ENCODE measurements at places on chromosomes 6 and 20. TPM values are rescaled to one million over a fixed set of nuclear protein-coding genes. Genes with fewer than 3 reads are reported as not detected.

NCOA5 gene
- polyA plus RNA-seq: 8.5 TPM

IDH3B gene
- 104 TPM for polyA plus RNA-seq

KIAA1755 gene
- 31.9 TPM for polyA plus RNA-seq

PGM3 gene
- polyA plus RNA-seq: 5.8 TPM

BPIFB4 gene
- polyA plus RNA-seq: not detected

OVOL2 gene
- 3.1 TPM for polyA plus RNA-seq

TREM1 gene
- polyA plus RNA-seq: not detected

DNAH8 gene
- polyA plus RNA-seq: under 0.01 TPM

RAET1E gene
- 1.7 TPM for polyA plus RNA-seq

FAXC gene
- polyA plus RNA-seq: 2.5 TPM

GSTA3 gene
- polyA plus RNA-seq: not detected

MYMX gene
- polyA plus RNA-seq: 1.3 TPM

CDS2 gene
- polyA plus RNA-seq: 21.3 TPM

PABPC1L gene
- 77.2 TPM for polyA plus RNA-seq

GPX5 gene
- not detected for polyA plus RNA-seq

- no peaks in the 10 kb centered on the region for H3K4me1 ChIP-seq
- H3K36me3 ChIP-seq: peaks cover 2% of the 10 kb centered on the region
- DNase-seq: no peak
- H3K27ac ChIP-seq: no peak overlapping the region
These were observed 120.5 kb downstream of the NCOA3 start for GRCh38 chr20:47622118-47622665.

GRCh38 chr20:4053071-4053919 is 37.9 kb upstream of the RNF24 start:
- no peaks in the 10 kb centered on the region for H3K27me3 ChIP-seq
- no peaks in the 10 kb centered on the region for H3K36me3 ChIP-seq
- no peak for DNase-seq
- H3K27ac ChIP-seq: no peak overlapping the region

- no peaks in the 10 kb centered on the region for H3K36me3 ChIP-seq
- no peaks in the 10 kb centered on the region for H3K4me1 ChIP-seq
- no peaks in the 10 kb centered on the region for H3K27me3 ChIP-seq
- H3K4me3 ChIP-seq: peak overlapping the region; percentile 2
These were observed 984 bp downstream of the TNFRSF21 start for GRCh38 chr6:47308552-47309290.

- no peaks in the 10 kb centered on the region for H3K36me3 ChIP-seq
- H3K27ac ChIP-seq: no peak overlapping the region
These were observed 101.1 kb downstream of the YTHDF1 start for GRCh38 chr20:63114693-63115311.

DNA sequence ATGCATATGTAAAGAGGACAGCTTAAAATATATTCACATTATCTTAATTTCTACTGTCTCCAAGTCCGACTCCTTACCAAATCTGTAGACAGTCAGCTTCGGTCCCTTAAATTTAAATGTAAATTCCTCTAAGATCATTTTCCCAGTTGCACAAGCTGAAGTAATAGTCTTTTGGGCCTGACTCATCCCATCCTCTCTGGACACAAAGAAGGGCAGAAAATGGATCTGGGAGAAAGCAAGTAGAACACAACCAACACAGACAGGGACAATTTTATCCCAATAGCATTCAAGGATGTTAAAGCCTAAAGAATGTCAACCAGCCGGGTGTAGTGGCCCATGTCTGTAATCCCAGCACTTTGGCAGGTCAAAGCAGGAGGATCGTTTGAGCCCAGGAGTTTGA is 228.3 kb downstream of the ARHGAP18 start:
- H3K4me1 ChIP-seq: no peaks in the 10 kb centered on the region
- peaks cover 5% of the 10 kb centered on the region for H3K36me3 ChIP-seq
- DNase-seq: no peak
- no peak overlapping the region for H3K27ac ChIP-seq

DNA sequence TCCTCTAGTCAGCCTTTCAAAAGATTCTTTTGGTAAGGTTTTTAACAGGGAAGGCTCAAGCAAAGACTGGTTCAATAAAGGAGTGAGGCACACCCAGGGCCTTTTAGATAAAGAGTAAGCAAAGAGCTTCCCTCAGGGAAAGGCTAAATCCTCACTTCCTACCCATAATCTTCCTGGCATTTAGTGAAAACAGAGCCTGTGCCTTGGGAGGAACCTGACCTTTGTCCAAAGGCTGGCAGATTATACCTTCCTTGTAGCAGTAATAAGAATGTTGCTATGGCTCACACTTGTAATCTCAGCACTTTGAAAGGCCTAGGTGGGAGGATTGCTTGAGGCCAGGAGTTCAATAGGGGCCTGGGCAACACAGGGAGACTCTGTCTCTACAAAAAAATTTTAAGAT is 280.1 kb upstream of the PLCB4 start:
- H3K4me3 ChIP-seq: no peak overlapping the region
- no peaks in the 10 kb centered on the region for H3K36me3 ChIP-seq
- DNase-seq: no peak
- H3K27me3 ChIP-seq: no peaks in the 10 kb centered on the region

DNA sequence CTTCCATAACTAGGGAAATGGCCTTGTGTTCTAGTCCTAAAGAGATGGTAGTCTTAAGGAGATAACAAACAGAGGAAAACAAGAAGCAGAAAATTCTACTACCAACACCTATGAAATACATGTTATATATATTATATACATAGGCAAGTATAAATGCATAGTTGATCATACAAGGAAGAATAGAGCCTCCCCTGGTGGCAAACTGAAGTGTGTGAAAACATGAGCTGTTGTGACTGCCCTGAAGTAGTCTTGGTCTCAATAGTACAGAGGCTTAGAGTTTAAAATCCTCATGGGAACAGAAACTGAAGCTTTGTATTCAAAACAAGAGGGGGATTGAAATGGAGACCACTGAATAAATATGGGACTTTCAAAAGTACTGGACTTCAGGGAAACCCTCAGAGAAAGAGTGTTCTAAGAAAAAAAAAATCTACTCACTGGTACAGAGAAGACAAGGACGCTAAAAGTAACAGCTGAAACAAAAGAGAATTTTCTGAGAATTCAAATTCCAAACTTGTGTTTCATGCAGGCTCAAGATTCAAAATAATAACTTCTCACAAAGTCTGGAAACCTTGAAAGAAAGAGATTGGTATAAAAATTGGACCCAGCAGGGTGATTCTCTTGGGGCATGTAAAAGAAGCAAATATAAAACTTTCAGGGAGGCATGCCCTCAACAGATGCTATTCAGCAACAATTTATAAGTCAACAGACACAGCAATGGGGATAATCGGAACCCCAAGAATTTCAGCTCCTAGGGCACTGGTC is 59.7 kb upstream of the SAMD3 start:
- H3K27me3 ChIP-seq: no peaks in the 10 kb centered on the region
- H3K27ac ChIP-seq: no peak overlapping the region
- no peaks in the 10 kb centered on the region for H3K4me1 ChIP-seq
- no peak for DNase-seq
- no peaks in the 10 kb centered on the region for H3K36me3 ChIP-seq

- H3K27me3 ChIP-seq: no peaks in the 10 kb centered on the region
- H3K27ac ChIP-seq: no peak overlapping the region
These were observed 27.8 kb downstream of the CASS4 start for GRCh38 chr20:56439771-56440291.

DNA sequence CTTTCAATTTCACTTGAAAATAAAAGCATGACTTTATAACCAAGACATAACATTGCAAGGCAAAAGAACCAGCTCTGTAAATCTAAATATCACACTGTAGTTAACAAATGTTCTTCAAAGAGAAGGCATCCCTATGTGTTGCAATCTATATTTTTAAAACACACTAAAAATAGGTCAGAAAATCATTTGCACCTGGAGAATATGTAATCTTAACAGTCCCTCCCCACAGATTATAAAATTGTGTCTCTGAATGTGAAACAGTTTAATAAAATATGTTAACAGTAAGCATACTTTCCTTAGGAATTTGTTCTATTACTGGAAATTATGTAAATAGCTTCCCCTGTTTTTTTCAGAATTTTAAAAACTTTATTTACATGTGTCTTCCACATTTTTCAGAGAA is 351.9 kb downstream of the COL12A1 start:
- DNase-seq: no peak
- no peaks in the 10 kb centered on the region for H3K4me1 ChIP-seq
- H3K4me3 ChIP-seq: no peak overlapping the region
- H3K36me3 ChIP-seq: no peaks in the 10 kb centered on the region
- no peak overlapping the region for H3K27ac ChIP-seq

DNA sequence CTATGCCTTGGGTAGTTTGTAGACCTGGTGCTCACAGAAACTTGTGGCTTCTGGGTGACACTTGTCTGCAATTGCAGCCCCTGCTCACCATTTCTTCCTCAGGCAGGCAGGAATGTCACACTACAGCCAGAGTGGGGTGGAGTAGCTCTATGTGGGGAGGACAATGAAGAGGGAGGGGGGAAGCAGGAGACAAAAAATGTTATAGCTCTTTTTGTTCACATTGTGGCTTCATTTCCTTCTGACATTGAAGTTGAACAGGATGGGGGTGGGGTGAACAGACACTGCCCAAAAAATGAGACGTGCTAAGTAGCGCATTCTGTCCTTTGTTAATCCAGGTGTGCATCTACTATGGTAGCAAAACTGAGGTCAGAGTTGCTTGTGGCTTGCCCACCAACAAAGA is at the start of gene THEMIS:
Gene THEMIS, minus strand, starts transcription at position 124 of the 400 bp plus-strand sequence. CDS start 126 bp downstream, outside the sequence.
- H3K27me3 ChIP-seq: no peaks in the 10 kb centered on the region
- H3K27ac ChIP-seq: no peak within 1 kb of the TSS
- H3K4me3 ChIP-seq: no peak within 1 kb of the TSS
- H3K36me3 ChIP-seq: no peaks in the 10 kb centered on the region
- H3K4me1 ChIP-seq: no peaks in the 10 kb centered on the region
- no peak for DNase-seq

- H3K27me3 ChIP-seq: no peaks in the 10 kb centered on the region
- no peak overlapping the region for H3K27ac ChIP-seq
- no peaks in the 10 kb centered on the region for H3K36me3 ChIP-seq
- no peak for DNase-seq
- H3K4me3 ChIP-seq: no peak overlapping the region
These were observed 205.6 kb downstream of the UST start for GRCh38 chr6:148952147-148953035.

GRCh38 chr6:135884136-135884535 is 32.6 kb downstream of the PDE7B start:
- no peak overlapping the region for H3K4me3 ChIP-seq
- no peaks in the 10 kb centered on the region for H3K36me3 ChIP-seq
- DNase-seq: no peak
- no peaks in the 10 kb centered on the region for H3K27me3 ChIP-seq
- no peak overlapping the region for H3K27ac ChIP-seq

GRCh38 chr6:1510239-1510638 is 99.5 kb upstream of the FOXC1 start:
- no peaks in the 10 kb centered on the region for H3K27me3 ChIP-seq
- H3K36me3 ChIP-seq: no peaks in the 10 kb centered on the region
- no peak overlapping the region for H3K4me3 ChIP-seq

GRCh38 chr6:36655085-36655724 is 23.3 kb upstream of the CDKN1A start:
- H3K27ac ChIP-seq: no peak overlapping the region
- no peak for DNase-seq
- H3K4me1 ChIP-seq: no peaks in the 10 kb centered on the region
- H3K36me3 ChIP-seq: no peaks in the 10 kb centered on the region
- H3K27me3 ChIP-seq: no peaks in the 10 kb centered on the region

- DNase-seq: no peak
- no peaks in the 10 kb centered on the region for H3K27me3 ChIP-seq
These were observed 21.4 kb upstream of the TENT5A start for GRCh38 chr6:81773887-81774286.

GRCh38 chr20:53040693-53041589 is 68.8 kb downstream of the TSHZ2 start:
- no peak overlapping the region for H3K27ac ChIP-seq
- no peaks in the 10 kb centered on the region for H3K27me3 ChIP-seq
- no peak overlapping the region for H3K4me3 ChIP-seq
- H3K36me3 ChIP-seq: no peaks in the 10 kb centered on the region
- H3K4me1 ChIP-seq: no peaks in the 10 kb centered on the region
- peak; percentile 54 for DNase-seq

- H3K27me3 ChIP-seq: no peaks in the 10 kb centered on the region
- H3K4me1 ChIP-seq: no peaks in the 10 kb centered on the region
- peak; percentile 72 for DNase-seq
- no peaks in the 10 kb centered on the region for H3K36me3 ChIP-seq
These were observed 94.6 kb downstream of the TFAP2B start for GRCh38 chr6:50913105-50913770.

- DNase-seq: no peak
- no peak overlapping the region for H3K4me3 ChIP-seq
- no peaks in the 10 kb centered on the region for H3K36me3 ChIP-seq
These were observed 84.4 kb downstream of the CRYBG1 start for GRCh38 chr6:106444777-106445507.
